ENCODE measurements at places on chromosomes 2 and 18. TPM values are rescaled to one million over a fixed set of nuclear protein-coding genes. Genes with fewer than 3 reads are reported as not detected.

The LRRC30 gene
- total RNA-seq = not detected

The XIRP2 gene
- total RNA-seq = 380 TPM

The UGT1A4 gene
- not detected for total RNA-seq

The POTEF gene
- total RNA-seq = not detected

The C2orf66 gene
- not detected for total RNA-seq

The ZNF397 gene
- 20.0 TPM for total RNA-seq

The SP110 gene
- 14.9 TPM for total RNA-seq

The VWA3B gene
- total RNA-seq = 0.61 TPM

The RAPH1 gene
- 14.5 TPM for total RNA-seq

The MYO3B gene
- total RNA-seq = not detected

The DES gene
- 22,682 TPM for total RNA-seq

The CELF4 gene
- 0.67 TPM for total RNA-seq

The TNFAIP6 gene
- total RNA-seq = 3.0 TPM

The SKOR2 gene
- total RNA-seq = not detected

The LRP1B gene
- total RNA-seq = 0.16 TPM

The HOXD1 gene
- total RNA-seq = 0.16 TPM

The SPP2 gene
- not detected for total RNA-seq
